ENCODE measurements at places on chromosomes 4 and X. TPM values are rescaled to one million over a fixed set of nuclear protein-coding genes. Genes with fewer than 3 reads are reported as not detected.

SPANXN3 gene
- not detected for total RNA-seq

CT45A5 gene
- not detected for total RNA-seq

CTPS2 gene
- 7.8 TPM for total RNA-seq

SOWAHB gene
- 22.1 TPM for total RNA-seq

NHSL2 gene
- total RNA-seq, result 1.3 TPM

ZNF182 gene
- total RNA-seq, result 2.2 TPM

PSAPL1 gene
- total RNA-seq, result not detected

FOXP3 gene
- 0.65 TPM for total RNA-seq

FMR1 gene
- total RNA-seq, result 20.0 TPM

RGN gene
- total RNA-seq, result 188 TPM

GBA3 gene
- 57.4 TPM for total RNA-seq

SORCS2 gene
- 0.35 TPM for total RNA-seq

CLTRN gene
- 9.6 TPM for total RNA-seq

TLR10 gene
- total RNA-seq, result 0.08 TPM

SMIM31 gene
- not detected for total RNA-seq

TMEM156 gene
- total RNA-seq, result 0.55 TPM

GPR82 gene
- 0.28 TPM for total RNA-seq

ETDA gene
- not detected for total RNA-seq

ERAS gene
- total RNA-seq, result not detected

FAM200B gene
- total RNA-seq, result 14.3 TPM

ARSD gene
- total RNA-seq, result 35.4 TPM

ABCE1 gene
- total RNA-seq, result 18.8 TPM

CPE gene
- 15.9 TPM for total RNA-seq

ZNF81 gene
- total RNA-seq, result 5.3 TPM

TSC22D3 gene
- total RNA-seq, result 139 TPM

FAM9A gene
- total RNA-seq, result not detected

IL15 gene
- 2.7 TPM for total RNA-seq

IL21 gene
- total RNA-seq, result not detected

RPGR gene
- total RNA-seq, result 1.6 TPM

ATP1B4 gene
- not detected for total RNA-seq

GLRA3 gene
- total RNA-seq, result not detected

CT45A1 gene
- total RNA-seq, result not detected

UNC5C gene
- 0.86 TPM for total RNA-seq

IQCM gene
- not detected for total RNA-seq

KLF8 gene
- total RNA-seq, result 0.58 TPM

ATRX gene
- total RNA-seq, result 18.8 TPM

DCAF4L1 gene
- total RNA-seq, result 0.13 TPM

SYTL5 gene
- 2.4 TPM for total RNA-seq

NR3C2 gene
- 12.0 TPM for total RNA-seq

PPP3CA gene
- 11.1 TPM for total RNA-seq

GUCY1A1 gene
- total RNA-seq, result 4.9 TPM

NXF2B gene
- total RNA-seq, result not detected

KLB gene
- 22.0 TPM for total RNA-seq

MAOA gene
- 158 TPM for total RNA-seq

MEPE gene
- not detected for total RNA-seq

HTR2C gene
- not detected for total RNA-seq

GPR50 gene
- not detected for total RNA-seq

ODAPH gene
- not detected for total RNA-seq

GAK gene
- total RNA-seq, result 72.1 TPM

NAA11 gene
- not detected for total RNA-seq

HTN1 gene
- not detected for total RNA-seq

ZDHHC15 gene
- 0.13 TPM for total RNA-seq

FHL1 gene
- 10.6 TPM for total RNA-seq

SPACA5 gene
- total RNA-seq, result not detected

H2BW2 gene
- total RNA-seq, result not detected

NOX1 gene
- not detected for total RNA-seq

NPY1R gene
- 3.2 TPM for total RNA-seq

SMR3A gene
- total RNA-seq, result not detected
